ENCODE measurements at places on chromosomes 2 and 18.

- DNase-seq = no peak
Observed at GRCh38 chr2:112962308-112963175, 15.3 kb upstream of the IL36G start.

GRCh38 chr2:188973641-188974040, 532 bp upstream of the COL3A1 start:
- DNase-seq = peak; percentile 54

- peak; percentile 74 for DNase-seq
Observed at GRCh38 chr2:45946023-45946422, 294.5 kb downstream of the PRKCE start.

DNA sequence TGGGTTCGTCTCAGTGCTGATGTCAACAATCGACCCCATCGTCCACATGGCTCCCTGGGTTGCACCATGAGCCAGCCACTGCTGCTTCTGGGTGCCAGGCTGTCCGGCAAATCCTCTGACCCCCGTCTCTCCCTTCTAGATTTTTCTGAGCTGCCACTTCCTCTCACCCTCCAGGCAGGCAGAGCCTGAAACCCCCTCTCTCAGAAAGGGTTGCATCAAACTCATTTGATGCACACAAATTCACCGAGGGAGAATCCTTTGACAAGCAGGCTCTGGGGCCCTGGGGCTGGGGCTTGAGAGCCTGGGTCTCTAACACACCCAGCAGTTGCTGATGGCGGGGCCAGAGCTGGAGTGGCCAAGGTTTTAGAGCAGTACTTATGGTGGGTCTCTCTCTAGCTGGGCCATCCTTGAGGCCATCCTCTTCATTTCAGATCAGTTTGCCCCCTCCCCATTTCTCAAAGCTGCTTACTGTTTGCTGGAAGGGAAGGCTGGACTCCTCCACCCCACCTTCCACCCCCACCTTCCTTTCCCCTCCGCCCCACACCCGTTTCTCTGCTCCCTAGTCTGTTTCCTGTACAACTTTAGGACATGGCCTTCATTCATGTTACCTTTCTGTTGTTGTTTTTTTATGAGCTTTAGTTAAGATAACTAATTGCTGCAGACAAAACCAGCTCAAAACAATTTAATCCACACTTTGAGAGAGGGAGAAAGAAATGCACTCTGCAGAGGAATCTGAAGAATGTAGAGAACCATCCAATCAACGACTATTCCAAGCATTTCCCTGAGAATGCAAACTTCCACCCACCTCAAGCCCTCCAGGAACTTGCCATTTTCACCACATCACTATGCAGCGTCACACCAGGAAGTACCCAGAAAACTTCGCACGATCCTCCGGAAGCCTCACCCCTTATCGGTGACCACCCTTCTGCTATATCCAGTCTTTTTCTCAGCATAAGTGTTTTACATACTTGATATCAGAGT, 69.5 kb downstream of the ARL4C start:
- peak; percentile 49 for DNase-seq

GRCh38 chr18:10528439-10528838, 2.6 kb downstream of the NAPG start:
- DNase-seq = no peak

DNA sequence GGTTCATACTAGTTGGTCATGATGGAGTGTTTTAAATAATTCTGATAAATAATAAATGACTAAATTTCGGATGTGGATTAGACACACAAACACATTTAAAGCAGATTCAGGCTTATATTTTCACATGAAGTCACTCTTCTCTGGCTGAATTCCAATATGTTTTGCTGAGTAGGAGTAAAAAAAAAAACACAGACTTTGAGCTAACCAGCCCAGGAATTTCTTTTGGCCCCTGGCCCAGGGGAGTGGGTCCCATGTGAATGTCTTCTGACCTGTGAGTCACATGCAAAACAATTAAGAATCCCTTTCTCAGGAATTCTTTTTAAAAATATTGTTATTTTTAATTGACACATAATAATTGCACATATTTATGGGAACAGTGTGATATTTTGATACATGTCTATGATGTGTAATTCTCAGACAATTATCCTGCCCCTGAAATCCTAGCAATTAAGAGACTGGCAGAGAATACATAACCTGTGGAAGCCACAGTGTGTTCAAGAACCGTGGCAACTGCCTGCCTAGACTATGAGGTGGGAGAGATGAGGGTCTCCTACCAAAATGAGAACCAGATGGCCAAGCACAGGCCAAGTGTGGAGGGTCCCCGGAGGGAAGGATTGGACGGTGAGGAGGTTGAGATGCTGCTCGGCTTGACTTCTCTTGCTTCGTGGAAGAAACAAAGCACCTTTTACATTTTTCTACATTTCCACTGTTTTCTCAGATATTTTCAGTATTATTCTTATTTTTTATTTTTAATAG, 236.4 kb downstream of the PIEZO2 start:
- peak; percentile 63 for DNase-seq

GRCh38 chr2:127365211-127365643, 22.5 kb downstream of the MAP3K2 start:
- DNase-seq = peak; percentile 38

- no peak for DNase-seq
Observed at GRCh38 chr18:48743886-48744285, 205.1 kb downstream of the CTIF start.

GRCh38 chr2:67255933-67256615, 141.1 kb upstream of the ETAA1 start:
- peak; percentile 91 for DNase-seq

- no peak for DNase-seq
Observed at GRCh38 chr2:69353360-69353759, 33.7 kb downstream of the GFPT1 start.

DNA sequence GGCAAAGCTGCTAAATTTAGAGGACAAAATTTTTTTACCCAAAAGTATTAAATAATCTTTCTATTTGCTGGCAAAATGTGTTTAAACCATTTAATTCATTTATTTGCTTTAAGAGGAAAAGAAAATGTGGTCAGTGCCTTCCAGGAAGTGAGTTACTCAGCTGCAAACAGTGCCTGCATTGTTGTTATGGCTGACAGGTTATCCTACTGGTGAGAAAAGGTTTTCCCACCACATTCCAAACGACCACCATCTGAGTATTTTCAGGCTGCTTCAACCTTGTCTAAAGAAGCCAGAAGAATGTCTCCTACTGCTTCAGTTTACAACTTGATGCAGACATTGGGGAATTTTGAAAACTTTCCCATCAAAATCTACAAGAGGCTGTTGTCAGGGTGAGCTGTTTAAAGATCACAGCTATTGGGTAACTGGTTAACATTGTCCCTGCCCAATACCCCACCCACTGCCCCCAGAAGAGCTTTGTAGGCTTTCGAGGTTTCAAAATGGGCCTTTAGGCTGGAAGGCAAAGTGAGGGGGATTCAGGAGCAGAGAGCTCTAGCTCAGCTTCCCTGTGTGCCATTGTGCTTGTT, 461.3 kb upstream of the FANCL start:
- no peak for DNase-seq

GRCh38 chr2:226020956-226021355, 621.4 kb downstream of the NYAP2 start:
- no peak for DNase-seq

GRCh38 chr18:3367491-3368091, 82.4 kb upstream of the TGIF1 start:
- peak; percentile 90 for DNase-seq

GRCh38 chr18:48983793-48984437, 33.1 kb upstream of the SMAD7 start:
- DNase-seq = no peak

DNA sequence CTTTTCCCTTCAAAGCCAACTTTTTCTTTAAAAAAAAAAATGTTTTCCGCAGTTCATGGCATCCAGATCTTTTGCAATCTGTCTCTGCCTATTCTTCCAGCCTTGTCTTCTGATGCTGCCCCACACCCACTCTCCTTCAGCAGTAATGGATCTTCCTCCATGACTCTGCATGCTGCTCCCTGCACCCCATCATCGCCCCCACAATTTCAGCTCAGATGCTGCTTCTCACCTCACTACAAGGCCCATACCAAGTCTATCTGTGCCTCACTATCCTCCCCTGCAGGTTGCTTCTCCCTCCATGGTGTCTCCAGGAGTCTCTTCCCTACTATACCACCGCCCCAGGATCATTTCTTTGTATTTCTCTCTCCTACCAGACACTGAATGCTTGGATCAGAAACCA, 260.6 kb downstream of the ANAPC1 start:
- DNase-seq = no peak

DNA sequence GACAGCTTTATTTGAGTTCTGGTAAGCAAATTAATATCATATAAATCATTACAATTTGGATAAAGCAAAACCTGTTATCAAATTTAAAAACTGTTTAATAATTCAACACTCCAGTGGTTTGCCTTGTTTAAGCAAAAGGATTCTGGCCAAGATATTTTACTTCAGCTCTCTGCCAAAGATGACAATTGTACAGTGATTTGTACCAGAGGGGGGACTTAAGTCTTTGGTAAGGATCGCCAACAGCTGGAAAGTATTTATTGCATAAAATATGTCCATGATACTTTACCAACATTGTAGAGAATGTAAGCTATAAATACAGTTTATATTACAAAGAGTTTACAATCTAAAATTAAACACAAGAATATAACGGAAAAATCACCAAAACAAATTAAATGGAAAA, 13.8 kb downstream of the PREPL start:
- DNase-seq = no peak

- peak; percentile 79 for DNase-seq
Observed at GRCh38 chr2:149330127-149331022, at the start of gene LYPD6. Gene LYPD6, plus strand, starts transcription at chr2:149330587. Its CDS starts 107,122 bp downstream, at chr2:149437709.

- peak; percentile 84 for DNase-seq
Observed at GRCh38 chr2:68762665-68763064, 28.1 kb downstream of the ARHGAP25 start.

GRCh38 chr2:120323807-120324399, 22.0 kb upstream of the INHBB start:
- DNase-seq = no peak

GRCh38 chr18:41504316-41504715, 450.7 kb upstream of the PIK3C3 start:
- DNase-seq = no peak

DNA sequence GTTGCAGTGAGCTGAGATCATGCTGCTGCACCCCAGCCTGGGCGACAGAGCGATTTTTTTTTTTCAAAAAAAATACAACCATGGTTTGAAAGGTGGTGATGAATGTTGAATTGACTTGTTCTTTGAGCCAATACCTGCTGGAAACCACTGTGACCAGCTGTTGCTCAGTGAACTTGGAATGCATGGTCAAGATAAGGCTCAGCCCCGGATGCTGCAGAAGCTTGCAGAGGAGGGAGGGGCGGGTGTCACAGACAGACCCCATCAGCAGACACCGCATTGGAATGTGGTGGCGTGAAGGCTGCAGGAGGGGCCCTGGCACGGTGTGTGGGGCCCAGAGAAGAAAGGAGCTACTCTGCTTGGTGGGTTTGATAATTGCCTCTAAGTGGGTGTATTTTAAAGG, 91.6 kb downstream of the ITGB1BP1 start:
- peak; percentile 51 for DNase-seq

GRCh38 chr18:52395146-52395852, 55.3 kb downstream of the DCC start:
- DNase-seq = no peak

DNA sequence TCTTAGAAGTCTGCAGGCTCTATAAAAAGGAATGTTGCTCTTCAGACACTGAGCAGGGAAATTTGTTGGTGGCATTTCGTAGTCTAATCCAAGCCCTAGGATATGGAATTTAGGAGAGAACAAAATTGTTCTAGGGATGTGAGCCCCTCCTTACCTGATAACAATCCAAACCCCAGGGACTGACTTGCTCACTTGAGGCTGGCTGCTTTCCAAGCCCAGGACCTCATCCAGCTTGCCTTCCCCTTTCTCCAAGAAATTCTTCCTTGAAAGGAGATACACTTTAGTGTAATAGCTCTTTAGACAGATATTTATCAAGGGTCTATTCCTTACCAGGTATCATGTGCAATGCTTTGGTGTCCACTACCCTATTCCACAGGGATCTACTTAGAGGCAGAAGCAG, 279.8 kb downstream of the C1D start:
- no peak for DNase-seq

- peak; percentile 52 for DNase-seq
Observed at GRCh38 chr2:135709992-135710391, 31.7 kb upstream of the UBXN4 start.

GRCh38 chr2:98445177-98445682, 572 bp downstream of the INPP4A start:
- DNase-seq = peak; percentile 38

- peak; percentile 59 for DNase-seq
Observed at GRCh38 chr2:17104454-17104853, 413.8 kb downstream of the RAD51AP2 start.

DNA sequence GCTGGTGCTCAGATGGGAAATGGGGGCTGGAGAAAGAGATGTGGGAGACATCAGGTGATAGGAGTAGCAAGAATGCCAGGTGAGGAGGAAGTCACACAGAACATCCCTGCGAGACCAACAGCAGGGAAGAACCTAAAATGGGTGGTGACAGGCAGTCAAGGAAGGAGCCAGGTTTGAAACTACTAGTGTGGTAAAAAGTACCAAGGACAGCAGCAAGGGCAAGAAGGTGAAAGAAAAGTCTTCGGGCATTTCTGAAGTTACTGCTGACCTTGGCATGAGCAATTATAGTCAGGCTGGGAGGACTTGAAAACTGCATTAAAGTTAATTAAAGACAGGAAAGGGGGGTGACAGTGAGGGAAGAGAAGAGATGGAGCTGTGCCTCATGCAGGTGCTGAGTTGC, 410.4 kb downstream of the RAD51AP2 start:
- peak; percentile 27 for DNase-seq

DNA sequence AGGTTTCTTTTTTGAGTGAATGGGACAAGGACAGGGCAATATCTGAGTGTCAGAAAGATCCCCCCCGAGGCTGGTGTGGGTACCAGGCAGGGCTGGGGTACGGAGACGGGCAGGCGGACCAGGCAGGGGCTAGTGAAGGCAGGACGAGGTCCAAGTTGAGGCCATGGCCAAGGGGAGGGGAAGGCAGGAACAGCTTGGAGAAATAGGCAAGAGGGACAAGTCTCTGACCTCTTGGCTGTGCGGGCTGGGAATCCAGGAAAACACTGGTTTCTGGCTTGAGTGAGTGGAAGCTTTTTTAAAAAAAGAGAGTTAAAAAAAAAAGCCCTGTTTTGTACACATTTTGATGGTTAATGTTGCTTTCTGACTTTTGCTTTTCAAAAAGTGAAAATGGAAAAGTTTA, 30.3 kb downstream of the ASAP2 start:
- no peak for DNase-seq

DNA sequence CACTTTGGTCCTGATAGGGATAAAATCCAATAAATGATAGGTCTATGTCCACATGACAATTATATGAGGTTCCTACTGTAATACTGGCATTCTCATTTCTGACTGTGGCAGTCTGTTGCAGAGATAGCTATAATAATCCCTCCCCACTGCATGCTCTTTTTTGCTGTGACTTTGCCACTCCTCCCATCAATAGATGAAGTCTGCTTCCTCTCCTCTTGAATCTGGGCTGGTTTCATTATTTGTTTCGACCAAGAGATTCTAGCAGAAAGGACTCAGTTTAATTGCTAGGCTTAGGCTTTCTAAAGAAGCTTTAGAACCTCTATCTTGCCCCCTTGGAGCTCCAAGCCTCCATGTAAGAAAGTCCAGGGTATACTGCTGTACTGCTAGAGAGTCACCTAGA, 23.3 kb upstream of the CREB1 start:
- DNase-seq = no peak

Data from fibroblast of villous mesenchyme (primary cell).